GM23338 (cell line): ENCODE measurements at places on chromosomes 5 and 9. TPM values are rescaled to one million over a fixed set of nuclear protein-coding genes. Genes with fewer than 3 reads are reported as not detected.
A peak's percentile ranks its signal among the peaks of the same experiment; 100 is the strongest.

Gene MARCOL
- not detected in 2 replicates for polyA plus RNA-seq

Gene LCN9
- not detected in 2 replicates for polyA plus RNA-seq

Gene FXN
- polyA plus RNA-seq = 55.0 and 66.4 TPM in 2 replicates

Gene GARNL3
- polyA plus RNA-seq = 5.2 and 8.7 TPM in 2 replicates

Gene PRSS3
- 3.4 and 4.5 TPM in 2 replicates for polyA plus RNA-seq

Gene FBP2
- 0.17 TPM in 1 of 2 replicates, not detected in the other for polyA plus RNA-seq

Gene NMUR2
- 0.10 TPM in 1 of 2 replicates, not detected in the other for polyA plus RNA-seq

Gene NUTM2F
- 0.19 TPM in 1 of 2 replicates, not detected in the other for polyA plus RNA-seq

Gene SLC34A1
- not detected in 2 replicates for polyA plus RNA-seq

Gene RELL2
- polyA plus RNA-seq = 18.6 and 20.4 TPM in 2 replicates

Gene SLC36A2
- 0.08 TPM in 1 of 2 replicates, not detected in the other for polyA plus RNA-seq

Gene SNX30
- polyA plus RNA-seq = 2.1 and 2.2 TPM in 2 replicates

Gene CCDC183
- polyA plus RNA-seq = 1.2 and 1.6 TPM in 2 replicates

Gene ANKH
- polyA plus RNA-seq = 5.0 TPM in 2 replicates

GRCh38 chr9:97504381-97505216 is 3.1 kb downstream of the TMOD1 start:
- no peak for DNase-seq

GRCh38 chr9:12818431-12819000 is 43.7 kb downstream of the LURAP1L start:
- peak; percentile 5 for DNase-seq

- DNase-seq = no peak
Measured at GRCh38 chr9:121573717-121574485, 74.3 kb upstream of the GGTA1 start.

- no peak for DNase-seq
Measured at GRCh38 chr5:119501671-119502179, 49.4 kb downstream of the HSD17B4 start.

DNA sequence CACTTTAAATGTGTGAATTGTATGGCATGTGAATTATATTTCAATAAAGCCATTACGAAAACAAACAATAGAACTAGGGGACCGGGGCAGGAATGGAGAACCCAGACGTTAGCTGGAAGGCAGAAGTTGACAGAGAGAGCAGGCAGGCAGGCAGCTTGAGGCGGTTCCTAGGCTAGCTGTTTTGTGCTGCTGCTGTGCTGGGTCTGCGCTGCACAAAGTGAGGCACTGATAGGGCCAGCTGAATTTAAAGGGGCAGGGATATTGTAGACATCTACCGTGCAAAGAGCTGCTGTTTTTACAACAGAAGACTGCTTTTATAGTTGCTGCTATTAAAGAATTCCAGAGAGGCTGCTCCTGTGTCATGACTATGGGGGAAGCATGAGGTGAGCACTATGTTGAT is 21.6 kb upstream of the MIER3 start:
- no peak for DNase-seq

- DNase-seq = no peak
Measured at GRCh38 chr5:68110264-68110663, 105.3 kb upstream of the PIK3R1 start.

DNA sequence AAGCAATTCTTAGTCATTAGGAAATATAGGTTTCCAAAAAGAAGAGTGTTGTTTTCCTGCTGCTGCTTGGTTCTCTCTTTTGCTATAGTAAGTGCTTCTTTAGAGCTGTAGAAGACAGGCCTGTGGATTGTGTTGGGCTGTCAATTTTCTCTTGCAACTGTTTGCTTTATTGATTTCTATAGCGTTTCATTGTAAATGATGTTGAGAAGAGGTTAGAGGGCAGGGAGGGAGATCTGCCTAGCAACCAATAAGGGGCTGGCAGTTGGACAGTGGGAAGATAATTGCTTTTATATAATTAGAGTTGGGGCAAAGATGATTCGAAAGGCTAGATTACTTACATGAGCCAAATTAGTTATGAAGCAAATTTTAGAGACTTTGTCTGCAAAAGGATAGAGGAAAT is 11.1 kb downstream of the UNC13B start:
- no peak for DNase-seq

DNA sequence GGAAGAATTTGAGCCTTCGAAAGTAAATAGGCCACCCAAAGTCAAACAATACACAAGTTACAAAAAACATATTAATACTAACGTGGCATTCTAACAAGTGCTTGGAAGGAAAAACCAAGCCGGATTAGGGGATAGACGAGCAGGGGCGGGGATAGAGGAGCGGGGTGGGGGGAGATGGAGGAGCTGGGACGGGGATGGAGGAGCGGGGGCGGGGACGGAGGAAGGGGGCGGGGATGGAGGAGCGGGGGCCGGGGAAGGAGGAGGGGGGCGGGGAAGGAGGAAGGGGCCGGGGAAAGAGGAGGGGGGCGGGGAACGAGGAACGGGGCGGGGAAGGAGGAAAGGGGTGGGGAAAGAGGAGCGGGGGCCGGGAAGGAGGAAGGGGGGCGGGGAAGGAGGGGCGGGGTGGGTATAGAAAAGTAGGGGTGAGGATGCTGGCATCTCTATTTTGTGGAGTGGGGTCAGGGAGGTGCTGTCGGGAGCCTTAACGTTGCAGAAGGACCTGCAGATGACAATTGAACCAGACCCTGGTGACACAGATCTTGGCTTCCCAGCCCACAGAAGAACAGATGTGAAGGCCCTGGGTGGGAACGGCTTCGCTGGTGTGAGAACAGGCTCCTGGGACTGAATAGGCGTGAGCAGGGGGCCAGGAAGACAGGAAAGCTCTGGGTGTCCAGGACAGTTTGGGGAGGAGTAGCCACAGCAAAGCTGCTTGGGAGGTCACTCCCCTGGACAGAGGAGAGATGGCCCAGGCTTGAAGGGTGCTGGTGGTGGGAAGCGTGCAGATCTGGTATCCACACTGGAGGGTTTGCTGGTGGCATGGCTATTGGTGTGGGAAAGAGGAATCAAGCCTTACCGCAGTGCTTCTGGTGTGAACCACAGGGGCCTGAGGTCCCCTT is 233.3 kb upstream of the DAP start:
- peak; percentile 57 for DNase-seq

- no peak for DNase-seq
Measured at GRCh38 chr5:58317009-58317408, 142.9 kb downstream of the PLK2 start.

- DNase-seq = no peak
Measured at GRCh38 chr5:169350016-169350415, 49.1 kb upstream of the SLIT3 start.

DNA sequence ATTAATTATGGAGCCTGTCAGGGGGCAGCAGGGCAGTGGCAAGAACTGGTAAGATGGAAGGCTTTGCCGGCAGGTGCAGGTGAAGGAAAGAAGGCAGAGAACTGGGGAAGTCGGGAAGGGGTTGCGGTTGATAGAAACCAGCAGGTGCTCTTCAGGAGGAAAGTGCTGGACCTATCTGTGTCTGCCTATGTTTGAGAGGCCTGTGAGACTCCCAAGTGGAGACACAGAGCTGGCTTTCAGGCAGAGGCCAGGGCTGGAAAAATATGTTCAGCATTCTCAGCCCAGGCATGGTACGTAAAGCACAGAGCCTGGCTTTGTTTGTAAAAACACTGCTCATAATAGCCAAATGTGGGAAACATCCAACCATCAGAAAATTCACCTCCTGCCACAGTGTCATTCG is 69.5 kb downstream of the S1PR3 start:
- no peak for DNase-seq

DNA sequence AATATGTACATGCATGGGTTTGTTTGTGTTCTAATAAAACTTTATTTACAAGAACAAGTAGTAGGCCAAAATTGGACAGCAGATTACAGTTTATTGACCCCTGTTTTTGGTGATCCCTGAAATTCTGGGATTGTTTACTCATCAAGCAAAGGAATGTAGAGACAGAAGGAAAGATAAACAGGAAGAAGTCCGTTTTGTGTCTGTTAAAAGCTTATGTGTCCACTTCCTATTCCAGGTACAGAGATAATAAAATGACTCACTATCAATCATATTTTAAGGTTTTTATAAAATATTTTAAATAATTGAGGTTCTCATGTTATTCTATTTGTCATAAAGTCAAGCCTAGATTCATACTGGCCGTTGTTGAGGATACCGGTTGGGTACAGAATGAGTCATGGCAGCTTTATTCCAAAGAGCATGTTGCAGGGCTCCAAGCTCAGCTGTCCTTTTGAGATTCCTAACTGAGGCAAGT is 214.9 kb upstream of the DAB2 start:
- DNase-seq = no peak

- no peak for DNase-seq
Measured at GRCh38 chr5:135880801-135881200, 14.8 kb downstream of the IL9 start.

DNA sequence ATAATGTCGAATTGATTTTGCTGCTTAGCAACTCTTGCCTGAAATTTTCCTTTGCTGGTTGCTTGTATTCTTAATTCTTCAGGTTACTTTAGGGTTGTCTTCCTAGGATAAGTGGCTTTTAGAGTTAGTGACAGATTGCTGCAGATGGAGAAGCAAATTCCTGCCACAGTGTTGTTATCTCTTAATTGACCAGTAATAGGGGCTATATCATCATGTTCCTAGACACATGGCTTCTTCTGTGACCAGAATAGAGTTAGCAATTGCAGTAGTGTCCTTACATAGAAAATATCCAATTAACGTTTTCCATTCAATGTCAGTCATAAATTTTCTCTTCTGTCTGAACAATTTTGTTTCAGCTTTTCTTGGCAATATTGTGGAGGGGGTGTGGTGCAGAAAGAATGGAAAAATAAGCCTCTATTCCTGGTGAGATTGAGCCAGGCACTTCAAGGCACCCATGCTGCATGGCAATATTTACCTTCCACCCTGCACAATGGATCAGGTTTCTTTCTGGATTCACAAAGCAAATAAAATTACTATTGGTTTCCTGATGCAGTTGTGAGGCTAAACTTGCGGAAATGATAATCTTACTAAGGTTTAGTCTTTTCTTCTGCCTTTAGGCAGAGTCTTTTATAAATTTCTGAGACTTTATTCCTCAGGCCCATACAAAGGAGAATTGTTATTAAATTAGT is 1481.5 kb downstream of the EFNA5 start:
- DNase-seq = no peak

DNA sequence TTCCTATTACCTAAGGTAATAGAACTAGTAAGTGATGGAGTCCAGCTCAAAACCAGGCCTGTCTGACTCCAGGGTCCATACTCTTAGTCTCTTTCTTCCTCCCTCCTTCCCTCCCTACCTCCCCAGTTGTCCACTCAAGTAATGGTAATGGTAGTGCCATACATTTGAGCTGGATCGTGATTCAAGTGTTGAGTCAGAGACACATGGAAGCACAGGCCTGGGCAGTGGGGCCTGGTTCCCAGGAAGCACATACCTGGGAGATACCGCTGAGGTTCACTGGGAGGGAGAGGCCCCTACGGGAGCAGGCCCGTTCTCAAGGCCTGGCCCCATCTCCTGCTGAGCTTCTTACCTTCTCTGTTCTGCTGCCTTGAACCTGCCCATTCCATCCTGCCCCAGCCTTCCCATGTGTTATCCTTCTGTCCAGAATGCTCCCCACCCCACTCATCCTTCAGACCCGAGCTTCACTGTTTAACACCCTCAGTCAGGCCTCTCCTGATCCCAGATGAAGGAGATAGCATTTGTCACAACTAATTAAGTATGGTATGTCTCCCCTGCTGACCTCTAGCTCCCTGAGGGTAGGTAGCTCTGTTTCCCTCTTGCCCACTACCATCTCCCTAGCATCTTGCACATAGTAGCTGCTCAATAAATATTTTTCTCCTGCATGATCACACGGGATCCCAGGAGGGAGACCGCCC is 13.8 kb downstream of the URM1 start:
- no peak for DNase-seq

DNA sequence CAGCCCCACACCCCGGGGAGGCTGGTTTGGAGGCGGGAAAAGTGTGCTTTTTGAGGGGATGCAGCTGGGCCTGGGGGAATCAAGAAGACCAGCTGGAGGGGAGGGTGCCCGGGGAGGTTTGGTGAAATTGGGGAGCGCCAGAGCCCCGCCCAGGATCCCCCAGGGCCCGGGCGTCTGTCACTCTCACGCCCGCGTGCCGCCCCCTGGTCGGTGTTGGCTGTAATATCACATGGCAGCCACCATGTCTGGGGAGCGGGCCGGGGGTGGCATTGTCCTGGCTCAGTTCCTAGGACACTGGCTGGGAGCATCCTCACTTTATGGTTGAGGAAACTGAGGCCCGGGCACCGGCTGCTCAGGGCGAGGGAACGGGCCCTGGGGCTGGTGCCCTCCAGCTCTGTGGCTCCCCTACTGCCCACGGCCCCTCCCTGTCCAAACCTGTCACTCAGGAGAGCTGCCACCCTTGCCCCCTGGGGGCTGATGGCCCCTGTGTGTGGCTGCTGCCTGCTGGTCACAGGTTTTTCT is 27.5 kb downstream of the ASS1 start:
- DNase-seq = no peak

DNA sequence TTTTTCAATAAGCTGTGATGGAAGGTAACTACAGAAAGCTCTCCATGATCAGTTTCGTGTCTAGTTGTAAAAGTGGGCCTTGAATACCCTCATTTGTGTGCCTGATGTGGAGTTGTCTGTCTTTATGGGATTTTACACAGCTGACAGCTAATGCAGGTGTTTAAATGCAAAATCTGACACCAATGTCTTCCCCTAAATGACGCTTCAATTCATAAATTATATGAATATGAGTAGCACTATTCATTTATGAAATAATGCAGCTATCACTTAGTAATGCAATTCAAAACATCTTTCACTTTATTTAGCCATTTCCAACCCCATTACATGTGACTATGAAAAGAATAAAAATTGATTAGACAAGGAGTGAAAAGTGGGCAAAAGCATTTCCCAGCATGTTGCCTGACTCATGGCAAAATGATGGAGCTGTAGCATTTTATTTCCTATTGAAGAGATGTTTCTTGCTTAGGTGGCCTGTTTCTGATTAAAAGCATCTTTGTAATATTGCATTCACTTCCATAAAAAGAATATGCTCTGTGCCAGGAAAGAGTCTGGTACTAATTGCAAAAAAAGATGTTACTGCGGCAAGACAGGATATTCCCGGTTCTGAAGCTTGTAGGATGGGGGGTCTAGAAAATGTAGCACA is 116.7 kb upstream of the HAPLN1 start:
- no peak for DNase-seq

DNA sequence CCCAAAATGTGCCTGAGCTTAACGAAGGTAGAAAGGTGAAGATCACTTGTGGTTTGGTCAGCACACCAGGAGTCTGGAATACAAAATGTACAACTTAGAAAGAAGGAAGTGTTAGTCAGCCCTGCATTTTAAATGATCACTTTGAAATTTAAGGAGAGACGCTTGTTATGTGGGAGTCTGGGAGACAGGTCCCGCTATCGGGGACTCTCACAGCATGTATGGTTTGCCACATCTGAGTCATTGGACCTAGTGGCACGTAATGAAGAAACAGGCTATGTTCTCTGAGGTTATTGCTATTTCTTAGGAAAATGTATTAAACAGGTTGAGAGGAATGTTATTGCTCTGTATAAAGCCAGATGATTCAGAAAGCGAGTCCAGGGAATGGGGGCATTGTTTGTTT is 2362.5 kb upstream of the WWC1 start:
- DNase-seq = no peak

GRCh38 chr5:59143926-59144333 is 561.1 kb downstream of the RAB3C start:
- DNase-seq = no peak

- DNase-seq = no peak
Measured at GRCh38 chr5:31770998-31771397, 132.1 kb downstream of the PDZD2 start.

- peak; percentile 24 for DNase-seq
Measured at GRCh38 chr5:36644727-36645126, 38.3 kb downstream of the SLC1A3 start.
